GDM1 (cell line): ENCODE measurements at places on chromosomes 6 and 20.
A peak's percentile ranks its signal among the peaks of the same experiment; 100 is the strongest.

DNA sequence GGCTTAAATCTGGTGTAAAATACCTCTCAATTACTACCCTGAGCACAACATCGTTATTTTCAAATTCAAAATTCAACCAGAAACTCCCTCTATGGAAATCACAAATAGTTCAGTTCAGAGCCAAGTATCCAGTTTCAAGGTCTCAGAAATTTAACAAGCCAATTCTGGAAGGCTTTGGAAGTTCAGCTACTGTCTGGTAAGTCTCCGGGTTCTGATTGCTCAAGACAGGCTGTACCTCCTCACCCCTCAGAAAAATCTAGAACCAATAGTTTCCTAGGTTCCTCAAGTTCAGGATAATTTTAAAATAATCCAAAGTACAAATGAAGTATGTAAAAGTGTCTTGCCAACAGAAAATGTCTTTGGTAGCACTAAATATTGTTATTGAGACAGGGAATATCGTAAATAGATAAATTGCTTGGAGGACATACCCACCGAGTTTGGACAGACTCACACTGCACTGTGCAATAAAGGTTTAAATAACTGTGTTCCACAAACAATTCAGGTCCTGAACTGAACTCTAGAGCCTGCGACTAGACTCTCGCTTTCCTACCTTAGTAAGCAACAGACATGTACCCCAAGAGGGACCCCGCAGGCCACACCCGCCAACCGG lies 729 bp downstream of the ATG5 start:
- no peak for DNase-seq

- DNase-seq: no peak
Measured at GRCh38 chr6:38982470-38982869, 66.1 kb upstream of the GLP1R start.

GRCh38 chr6:26401389-26401986 lies 587 bp upstream of the BTN3A1 start:
- no peak for DNase-seq

GRCh38 chr20:32231847-32232246 lies 24.2 kb downstream of the POFUT1 start:
- no peak for DNase-seq

DNA sequence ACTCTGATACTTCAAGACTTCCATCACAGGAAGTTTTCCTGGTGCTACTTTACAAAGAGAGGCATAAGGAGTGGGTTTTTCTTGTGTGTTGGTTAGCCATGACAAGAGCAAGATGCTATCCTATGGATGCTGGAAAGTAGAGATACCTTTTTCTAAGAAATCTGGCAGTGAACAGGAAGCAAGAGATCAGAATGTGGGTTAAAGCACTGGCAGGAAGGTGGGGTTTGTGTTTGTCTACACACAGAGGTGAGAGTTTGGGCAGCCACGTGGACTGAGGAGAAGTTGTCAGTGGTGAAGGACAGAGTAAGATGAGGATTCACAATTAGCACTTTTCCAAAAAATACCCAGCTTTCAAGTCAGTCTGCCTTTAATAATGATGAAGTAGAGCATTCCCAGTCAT lies 17.9 kb downstream of the SLC2A12 start:
- no peak for DNase-seq

GRCh38 chr6:100573166-100573565 lies 108.4 kb upstream of the SIM1 start:
- DNase-seq: no peak

- DNase-seq: no peak
Measured at GRCh38 chr20:10271494-10272219, 53.0 kb downstream of the SNAP25 start.

DNA sequence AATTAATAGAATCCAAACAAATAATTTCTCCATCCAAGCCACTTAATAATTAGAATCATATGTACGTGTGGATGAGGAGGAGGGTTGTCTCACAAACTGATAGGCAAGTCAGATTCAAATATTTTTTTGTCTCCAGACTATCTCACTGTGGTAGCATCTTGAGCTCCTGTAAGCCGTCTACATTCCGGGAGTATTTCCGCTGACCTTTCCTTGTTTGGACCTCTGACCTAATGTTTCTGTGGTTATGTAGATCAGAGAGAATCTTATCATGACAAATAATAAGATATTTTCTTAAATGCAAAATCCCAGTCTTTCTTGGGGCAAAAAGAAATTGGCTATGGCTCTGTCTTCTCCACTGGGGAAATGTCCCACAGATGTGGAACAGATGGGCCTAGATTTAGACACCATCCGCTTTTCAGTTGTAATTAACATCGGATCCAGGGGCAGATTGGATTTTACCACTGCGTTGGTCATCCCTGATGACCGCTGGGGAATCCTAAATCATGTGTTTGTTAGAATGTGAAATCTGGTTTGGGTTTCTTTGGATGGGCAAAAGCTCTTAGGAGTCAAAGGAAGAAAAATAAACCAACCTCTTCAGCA lies 197.1 kb upstream of the RIN2 start:
- DNase-seq: no peak

- DNase-seq: no peak
Measured at GRCh38 chr6:9553002-9553401, 861.9 kb downstream of the TFAP2A start.

- no peak for DNase-seq
Measured at GRCh38 chr6:139422105-139423036, 47.9 kb upstream of the CITED2 start.

DNA sequence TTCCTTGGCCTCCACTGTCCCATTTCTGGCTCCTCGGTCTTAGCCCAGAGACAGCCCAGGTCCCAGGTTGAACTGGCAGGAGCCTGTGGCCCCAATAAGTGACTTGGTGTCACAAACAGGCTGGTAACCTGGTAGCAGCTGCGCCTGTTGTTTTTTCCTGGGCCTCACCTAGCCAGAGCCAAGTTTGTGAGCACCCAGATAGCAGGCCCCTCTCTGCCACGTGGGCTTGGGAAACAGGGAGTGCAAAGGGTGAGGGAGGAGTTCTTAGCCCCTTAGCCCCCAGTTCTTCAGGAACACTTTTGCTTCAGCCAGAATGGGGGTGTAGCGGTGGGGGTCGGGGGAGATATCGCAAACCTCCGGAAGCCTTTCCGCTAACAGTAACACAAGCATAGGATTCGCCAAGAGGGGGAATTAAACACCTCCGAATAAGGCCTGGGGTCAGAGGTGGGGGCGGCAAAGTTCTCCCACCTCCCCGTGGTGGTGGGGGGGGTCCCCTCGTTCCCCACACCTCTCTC lies 760 bp downstream of the C6orf132 start:
- no peak for DNase-seq

- DNase-seq: no peak
Measured at GRCh38 chr20:35277127-35277526, 795 bp downstream of the MMP24OS start.

- DNase-seq: no peak
Measured at GRCh38 chr6:148509800-148510581, 167.4 kb downstream of the SASH1 start.

DNA sequence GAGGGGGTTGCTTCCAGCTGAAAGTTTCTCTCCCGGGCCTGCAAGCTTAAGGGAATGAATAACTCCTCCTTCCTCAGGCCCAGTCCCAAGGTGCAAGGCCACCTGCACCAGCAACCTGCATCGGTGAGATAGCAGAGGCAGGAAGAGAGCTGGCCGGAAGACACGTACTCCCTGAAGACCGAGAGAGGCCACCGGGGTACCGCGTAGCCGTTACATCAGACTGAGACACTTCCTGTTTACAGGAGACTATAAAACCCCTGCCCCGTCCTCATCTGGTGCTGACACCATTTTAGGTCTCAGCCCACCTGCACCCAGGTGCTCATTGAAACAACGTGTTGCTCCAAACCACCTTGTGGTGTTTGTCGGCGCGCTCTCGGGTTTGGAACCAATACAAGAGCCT lies 60.5 kb upstream of the PRND start:
- no peak for DNase-seq

GRCh38 chr20:41169791-41170351 lies 32.5 kb downstream of the PLCG1 start:
- DNase-seq: no peak

- no peak for DNase-seq
Measured at GRCh38 chr6:115947966-115948541, 112.6 kb downstream of the FRK start.

GRCh38 chr6:23797041-23797440 lies 329.0 kb upstream of the NRSN1 start:
- no peak for DNase-seq

DNA sequence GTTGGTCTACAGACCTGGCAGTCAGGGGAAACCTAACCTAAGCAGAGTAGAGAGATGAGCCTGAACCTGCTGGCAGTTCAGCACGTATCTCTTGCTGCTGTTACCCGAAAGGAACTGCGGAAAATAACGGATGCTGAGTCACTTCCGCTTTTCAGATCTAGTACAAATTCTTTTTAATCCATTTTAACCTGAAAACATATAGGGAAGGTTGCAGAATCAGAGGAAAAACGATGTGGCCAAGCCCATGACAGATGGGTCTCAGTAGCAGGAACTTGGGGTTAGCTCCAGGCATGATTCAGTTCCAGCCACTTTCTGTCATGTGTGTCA lies 351.9 kb upstream of the PRND start:
- DNase-seq: peak; percentile 88

- DNase-seq: no peak
Measured at GRCh38 chr20:62530643-62531032, 54.8 kb upstream of the GATA5 start.

DNA sequence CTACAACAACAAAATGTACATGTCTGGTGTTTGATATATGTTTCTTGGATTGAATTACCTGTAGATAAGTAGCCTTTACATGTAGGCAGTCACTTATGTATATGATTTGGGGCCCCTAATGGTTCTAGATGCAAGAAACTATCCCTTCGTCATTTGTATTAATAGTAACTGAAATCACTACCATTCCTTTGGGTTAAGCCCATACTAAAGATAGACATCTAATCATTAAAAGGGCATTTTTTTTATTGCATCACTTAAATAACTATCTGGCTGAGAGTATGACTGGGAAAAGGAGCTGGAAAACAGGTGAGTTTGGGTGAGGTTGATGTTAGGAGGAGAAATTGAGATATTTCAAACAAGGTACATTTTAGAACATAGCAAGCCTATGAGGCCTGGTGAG lies 213.5 kb upstream of the PLN start:
- DNase-seq: no peak

GRCh38 chr6:99270826-99271225 lies 78.6 kb downstream of the FAXC start:
- no peak for DNase-seq

DNA sequence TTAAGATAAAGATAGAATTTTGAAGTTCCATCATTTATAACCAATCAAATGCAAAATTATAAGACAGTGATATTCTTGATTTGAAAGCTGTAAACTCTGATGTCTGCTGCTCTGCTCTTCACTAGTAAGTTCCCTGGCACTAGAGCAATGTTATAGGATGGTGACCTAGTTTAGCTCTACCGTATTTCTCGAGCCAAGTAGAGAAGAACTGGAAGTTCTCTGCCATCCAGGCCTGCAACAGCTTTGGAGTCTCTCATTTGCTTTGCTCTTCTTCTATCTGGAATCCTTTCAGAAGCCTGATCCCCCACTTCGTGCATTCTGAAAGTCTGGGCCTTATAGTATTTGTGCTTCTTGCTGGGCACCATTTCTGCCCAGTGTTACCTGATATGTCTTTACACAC lies 100.3 kb downstream of the PLCB1 start:
- DNase-seq: no peak

DNA sequence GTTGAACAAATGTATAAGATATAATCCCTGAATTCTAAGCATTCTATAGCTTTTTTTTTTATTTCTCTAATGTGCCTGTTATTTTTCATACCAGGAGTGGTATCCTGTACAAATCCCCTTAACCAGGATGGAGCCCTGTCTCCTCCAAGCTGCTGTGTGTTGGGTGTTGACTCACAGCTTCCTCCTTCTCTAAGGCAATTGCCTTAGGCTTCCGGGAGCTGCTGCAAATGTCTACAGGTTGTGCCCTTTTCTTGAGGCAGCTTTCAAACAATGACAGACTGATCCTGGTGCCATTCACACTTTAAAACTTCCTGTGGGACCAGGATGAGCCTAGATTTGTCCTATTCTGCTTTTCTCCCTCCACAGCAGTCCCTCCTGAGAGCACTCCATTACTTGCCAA lies 173.2 kb downstream of the BTBD3 start:
- DNase-seq: peak; percentile 25

DNA sequence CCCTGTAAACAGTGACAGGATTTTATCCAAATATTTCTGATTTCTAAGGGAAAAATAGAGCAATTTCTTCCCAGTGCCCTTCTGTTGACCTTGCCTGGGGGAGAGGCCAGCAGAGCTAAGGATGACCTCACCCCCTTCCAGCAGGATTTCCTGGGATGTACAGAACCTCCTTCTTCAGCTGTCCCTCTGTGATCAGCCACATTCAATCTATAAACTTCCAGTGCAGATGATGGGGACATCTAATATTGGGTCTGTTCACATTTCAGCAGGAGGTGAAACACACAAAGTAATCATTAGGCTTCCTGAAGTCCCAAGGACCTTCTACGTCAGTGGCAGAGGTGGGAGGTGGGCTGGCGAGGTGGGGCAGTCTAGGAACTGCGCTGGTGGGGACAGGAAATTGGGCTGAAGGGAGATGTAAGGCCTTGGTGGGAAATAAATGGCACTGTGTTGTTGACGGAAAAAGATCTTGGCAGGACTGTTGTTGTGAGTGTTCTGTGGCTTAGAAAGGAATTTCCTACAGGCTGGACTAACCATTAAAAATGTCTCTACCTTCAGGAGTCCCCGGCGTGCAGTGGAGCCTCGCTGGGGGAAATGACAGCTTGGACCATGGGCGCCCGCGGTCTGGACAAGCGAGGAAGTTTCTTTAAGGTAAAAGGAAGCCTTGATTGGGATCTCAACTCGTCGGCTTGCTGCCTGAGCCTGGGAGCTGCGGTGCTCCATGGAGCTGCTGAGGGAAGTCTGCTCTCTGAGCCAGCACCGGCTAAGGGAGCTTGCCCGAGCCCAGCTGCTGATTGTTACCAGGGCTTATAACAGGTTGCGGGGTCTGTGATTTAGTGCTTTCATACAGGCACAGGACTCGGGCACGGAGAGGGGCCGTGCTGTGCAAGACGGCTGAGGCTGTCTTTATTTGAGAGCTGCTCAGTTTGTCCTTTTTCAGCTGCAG lies 127.9 kb upstream of the NAA20 start:
- DNase-seq: no peak

DNA sequence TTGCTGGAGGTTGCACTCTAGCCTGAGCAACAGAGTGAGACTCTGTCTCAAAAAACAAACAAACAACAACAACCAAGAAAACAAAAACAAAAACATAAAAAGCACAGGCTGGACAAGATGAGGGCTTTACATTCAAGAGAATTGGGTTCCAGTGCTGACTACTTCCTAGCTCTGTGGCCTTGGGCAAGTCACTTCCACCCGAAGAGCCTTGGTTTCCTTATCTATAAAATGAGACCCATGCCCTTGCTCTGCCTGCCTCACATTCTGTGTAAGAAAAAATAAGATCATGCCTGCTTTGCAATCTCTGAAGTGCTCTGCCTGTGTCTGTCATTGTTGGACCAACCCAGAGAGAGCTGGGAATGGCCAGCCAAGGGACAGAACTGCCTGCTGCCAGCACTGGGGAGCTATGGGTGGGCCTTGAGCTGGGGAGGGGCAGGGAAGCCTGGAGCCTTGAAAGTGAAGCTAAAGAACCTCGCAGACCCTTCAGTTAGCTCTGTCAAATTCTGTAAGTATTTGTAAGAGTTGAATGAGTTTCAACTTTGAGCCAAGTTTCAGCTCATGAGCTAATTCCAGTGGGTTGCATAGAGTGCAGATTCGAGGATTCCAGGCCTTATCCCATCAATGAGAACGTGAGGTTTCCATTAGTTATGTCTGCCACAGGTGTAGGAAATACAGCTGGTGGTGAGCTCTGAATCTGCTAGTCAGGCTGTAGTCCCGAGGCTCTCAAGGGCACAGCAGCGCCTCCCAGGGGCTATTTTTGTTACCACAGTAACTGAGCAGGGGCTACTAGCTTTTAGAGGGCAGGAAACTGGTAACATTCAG lies 93.2 kb downstream of the DLGAP4 start:
- DNase-seq: peak; percentile 6

GRCh38 chr6:47126647-47127391 lies 84.7 kb upstream of the ADGRF1 start:
- no peak for DNase-seq
